DMS79 (cell line): ENCODE measurements at places on chromosomes 16 and 17.

DNA sequence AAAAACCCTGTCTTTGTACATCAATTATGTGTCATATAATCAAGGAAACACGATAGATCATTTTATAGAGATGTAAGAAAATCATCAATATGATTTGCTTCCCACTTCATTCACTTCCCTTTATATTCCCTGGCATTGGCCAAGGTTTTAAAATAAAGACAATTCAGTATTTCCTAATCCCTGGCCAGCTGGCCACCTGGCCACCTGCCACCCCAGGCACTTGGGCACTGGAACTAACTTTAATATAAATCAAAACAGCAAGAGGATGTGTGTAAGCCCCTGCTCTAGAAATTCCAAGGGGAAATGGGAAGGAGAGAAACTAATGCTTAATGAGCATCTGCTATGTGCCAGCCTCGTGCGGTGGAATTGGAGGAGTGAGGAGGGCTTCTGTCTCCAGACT is 58.6 kb upstream of the TOB1 start:
- no peak for DNase-seq

- no peak for DNase-seq
These were observed 8.1 kb downstream of the DOC2B start for GRCh38 chr17:173166-173911.

- no peak for DNase-seq
These were observed 11.7 kb downstream of the PECAM1 start for GRCh38 chr17:64378890-64379354.

GRCh38 chr17:12320286-12320685 is 299.6 kb downstream of the MAP2K4 start:
- no peak for DNase-seq

DNA sequence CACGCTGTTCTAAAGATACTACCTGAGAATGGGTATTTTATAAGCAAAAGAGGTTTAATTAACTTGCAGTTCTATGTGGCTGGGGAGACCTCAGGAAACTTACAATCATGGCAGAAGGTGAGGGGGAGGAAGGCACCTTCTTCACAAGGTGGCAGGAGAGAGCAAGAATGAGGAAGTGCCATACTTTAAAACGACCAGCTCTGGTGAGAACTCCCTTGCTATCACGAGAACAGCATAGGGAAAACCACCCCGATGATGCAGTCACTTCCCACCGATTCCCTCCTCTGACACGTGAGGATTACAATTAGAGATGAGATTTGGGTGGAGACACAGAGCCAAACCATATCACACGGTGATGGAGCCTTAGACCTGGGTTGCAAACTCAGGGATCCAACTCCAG is 317.5 kb upstream of the EEF2KMT start:
- DNase-seq, result no peak
